ENCODE measurements at places on chromosomes 2 and 18.

GRCh38 chr2:45049569-45050336, 40.5 kb upstream of the SIX2 start:
- DNase-seq: no peak

DNA sequence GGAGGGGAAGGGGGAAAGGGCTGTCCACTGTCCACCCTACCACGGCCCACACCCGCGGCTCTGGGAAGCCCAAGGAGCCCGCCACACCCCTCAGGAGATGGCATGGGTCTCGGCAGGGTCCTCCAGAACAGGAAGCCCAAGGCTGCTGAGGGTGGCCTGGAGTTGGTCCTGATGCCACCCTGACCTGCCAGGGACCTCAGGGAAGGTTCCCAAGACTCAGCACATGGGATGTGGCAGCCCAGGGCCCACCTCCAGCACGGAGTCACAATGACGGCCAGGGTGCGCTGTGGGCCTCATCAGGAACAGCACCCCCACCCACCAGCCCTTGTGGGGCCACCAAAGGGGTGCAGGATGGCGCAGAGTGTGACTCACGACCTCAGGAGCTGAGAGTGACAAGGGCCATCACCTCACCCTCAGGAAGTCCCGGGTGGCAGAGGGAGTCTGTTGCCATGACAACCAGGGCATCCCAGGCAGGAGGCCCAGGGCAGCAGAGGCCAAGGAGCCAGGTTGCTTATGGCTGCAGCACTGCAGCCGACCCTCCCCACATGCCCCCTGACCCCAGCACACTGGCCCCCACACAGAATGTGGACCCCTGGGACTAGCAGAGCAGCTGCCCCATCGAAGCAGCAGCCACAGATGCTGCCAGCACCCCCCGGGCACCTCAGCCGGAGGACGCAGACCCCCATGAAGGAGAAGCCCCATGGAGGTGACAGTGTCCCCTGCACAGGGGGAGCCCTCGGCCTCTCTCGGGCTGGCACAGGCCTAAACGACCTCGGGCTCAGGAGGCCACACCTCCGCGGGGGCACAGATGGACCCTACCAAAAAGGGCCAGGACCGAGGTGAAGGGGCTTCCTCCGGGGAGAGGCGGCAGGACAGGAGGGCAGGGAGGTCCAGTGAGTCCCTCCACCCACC, 34.3 kb downstream of the KIF1A start:
- no peak for DNase-seq

DNA sequence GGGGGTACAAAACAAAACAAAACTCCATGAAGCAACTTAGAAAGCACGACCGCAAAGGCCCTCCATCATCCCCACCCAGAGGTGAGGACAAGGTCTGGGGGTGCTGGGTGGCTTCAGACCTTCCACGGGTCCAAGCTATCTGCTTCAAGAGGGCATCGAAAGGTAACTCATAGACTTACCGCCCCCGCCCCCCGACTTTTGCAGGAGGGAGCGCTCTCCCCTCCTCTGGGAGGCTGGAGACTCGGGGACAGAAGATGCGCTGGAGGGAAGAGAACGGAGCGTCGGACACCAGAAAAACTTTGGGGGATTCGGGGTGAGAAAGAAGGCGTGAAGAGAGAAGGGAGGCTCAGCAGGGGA, 300 bp upstream of the STON1 start:
- DNase-seq: no peak

DNA sequence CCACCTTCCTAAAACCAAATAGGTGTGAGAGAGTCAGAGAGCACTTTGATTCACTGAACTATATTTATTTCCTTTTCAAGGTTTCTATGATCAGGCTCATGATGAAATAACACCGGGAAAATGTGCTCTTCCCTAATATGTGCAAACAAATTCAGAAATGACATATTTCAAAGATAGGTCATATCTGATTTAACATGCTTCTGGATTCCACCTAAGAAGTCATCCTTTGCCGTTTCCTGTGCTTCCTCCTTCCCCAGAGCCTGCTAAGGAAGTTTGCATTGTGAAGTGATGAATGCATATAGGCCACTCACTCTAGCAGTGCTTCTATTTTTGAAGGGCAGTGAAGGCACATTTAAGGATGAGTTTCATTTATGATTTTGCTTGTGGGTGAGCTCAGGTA, 327.6 kb downstream of the TDRD15 start:
- DNase-seq: no peak

DNA sequence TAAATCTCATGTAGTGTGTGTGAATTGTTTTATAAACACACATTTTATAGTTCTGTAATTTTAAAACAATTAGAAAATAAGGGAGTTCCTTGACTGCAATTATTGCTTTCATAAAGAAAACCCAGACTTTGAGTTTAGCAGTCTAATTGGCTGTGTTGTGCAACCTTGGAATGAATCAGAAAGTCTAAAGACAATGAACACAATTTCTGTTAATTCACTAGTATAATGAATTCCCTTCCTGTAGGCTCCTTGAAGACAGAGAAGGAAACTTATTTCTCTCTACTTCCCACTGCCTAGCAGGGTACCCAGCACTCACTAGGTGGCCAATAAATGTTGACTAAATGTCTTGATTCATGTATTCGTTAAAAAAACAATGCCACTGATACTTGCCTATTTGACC, 79.9 kb downstream of the ANTXR1 start:
- DNase-seq: no peak

DNA sequence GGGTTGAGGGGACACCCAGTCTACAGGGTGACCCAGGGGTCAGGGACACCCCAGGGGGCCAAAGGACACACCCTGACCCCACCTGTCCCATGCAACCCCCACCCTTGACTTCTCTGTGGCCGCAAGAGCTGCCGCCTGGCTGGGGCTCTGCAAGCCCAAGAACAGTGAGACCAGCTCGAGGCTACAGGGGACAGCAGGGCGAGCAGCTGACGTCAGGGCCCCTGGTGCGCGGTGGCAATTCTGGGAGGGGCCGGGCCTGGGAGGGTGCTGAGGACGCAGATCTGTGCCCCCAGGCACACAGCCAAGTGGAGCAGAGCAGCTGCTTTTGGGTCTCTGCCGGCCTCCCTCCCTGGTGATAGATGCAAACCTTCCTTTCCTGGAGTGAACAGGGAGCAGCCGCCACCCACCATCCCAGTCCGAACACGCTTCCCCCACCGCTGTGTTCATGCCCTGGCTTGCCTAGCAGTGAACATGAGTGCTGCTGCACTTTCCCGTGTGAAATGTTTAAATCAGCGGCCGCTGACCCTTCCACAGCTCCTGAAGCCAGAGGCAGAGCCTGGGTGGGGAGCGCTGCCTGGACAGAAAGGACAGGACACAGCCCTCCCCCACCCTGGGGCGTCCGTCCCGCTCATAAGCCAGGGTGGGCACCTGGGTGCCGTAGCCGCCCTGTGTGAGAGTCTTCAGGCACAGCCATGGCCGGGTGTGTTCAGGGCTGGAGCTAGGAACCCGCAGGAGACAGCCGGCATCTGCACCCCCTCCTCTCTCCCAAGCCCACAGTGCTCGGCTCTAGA, 46.9 kb downstream of the SLC66A2 start:
- DNase-seq: no peak

All from hematopoietic multipotent progenitor cell (in vitro differentiated cells).